Right renal cortex interstitium (tissue), 3 donors: ENCODE measurements at places on chromosomes 11 and 22. TPM values are rescaled to one million over a fixed set of nuclear protein-coding genes. Genes with fewer than 3 reads are reported as not detected.

GRCh38 chr22:41770715-41771468 is 29.6 kb upstream of the CCDC134 start:
- no peak for DNase-seq

DNA sequence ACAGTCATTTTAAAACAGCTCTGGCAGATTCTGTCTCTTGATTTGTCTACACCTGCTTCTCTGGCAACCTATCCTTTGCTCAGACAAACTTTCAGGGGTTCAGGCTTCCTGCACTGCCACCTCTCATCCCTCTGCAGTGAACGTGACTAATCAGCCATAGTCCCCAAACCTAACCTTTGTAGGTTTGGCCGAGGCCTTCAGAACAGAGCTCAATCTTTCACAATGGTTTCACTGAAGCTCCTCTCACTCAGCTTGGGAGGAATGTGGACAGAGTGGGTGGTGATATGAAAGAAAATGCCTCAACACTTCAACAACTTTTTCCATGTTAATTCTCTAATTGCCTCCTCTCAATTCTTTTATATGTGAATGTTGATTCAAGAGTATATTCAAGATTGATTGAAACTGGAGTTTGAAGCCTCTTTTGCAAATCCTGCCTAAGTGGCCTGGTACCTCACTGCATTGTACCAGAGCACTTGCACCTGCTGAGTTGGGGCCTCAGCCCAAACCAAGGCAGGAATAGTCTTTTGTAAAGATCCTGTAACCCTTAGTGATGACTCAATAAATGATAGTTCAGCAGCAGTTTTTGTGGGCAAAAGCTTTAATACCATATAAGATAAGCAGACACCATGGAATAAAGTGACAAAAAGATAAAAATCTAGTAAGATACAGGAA is 33.9 kb upstream of the FAT3 start:
- DNase-seq = no peak

GRCh38 chr11:1642288-1643145 is 12.9 kb downstream of the KRTAP5-5 start:
- DNase-seq = no peak

The IL17REL gene
- not detected for polyA plus RNA-seq

GRCh38 chr11:46727952-46728658 is 9.1 kb downstream of the F2 start:
- no peak for DNase-seq

DNA sequence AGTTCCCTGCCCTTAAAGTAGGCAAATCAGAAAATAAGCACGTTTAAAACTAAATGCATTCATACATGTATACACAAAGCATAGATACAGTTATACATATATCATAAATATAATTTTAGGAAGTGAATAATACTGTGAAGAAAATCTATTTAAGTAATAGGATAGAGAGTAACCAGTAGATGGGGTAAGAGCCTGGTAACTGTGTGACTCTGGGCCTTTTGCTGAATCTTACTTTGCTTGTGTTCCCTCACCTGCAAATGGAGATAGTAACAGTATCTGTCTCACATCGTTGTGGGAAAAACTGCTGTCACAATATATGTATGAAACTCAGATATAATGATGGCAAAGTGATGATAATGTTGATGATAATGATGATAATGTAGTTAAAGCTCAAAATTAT is 29.9 kb downstream of the MS4A2 start:
- no peak for DNase-seq
